ENCODE measurements at places on chromosomes 1 and 21. TPM values are rescaled to one million over a fixed set of nuclear protein-coding genes. Genes with fewer than 3 reads are reported as not detected.

PPM1J gene
- polyA plus RNA-seq, result 6.2 TPM

C1orf53 gene
- 3.6 TPM for polyA plus RNA-seq

PROK1 gene
- polyA plus RNA-seq, result not detected

ZBTB21 gene
- 6.7 TPM for polyA plus RNA-seq

HCRTR1 gene
- not detected for polyA plus RNA-seq

C4BPA gene
- polyA plus RNA-seq, result not detected

MIXL1 gene
- not detected for polyA plus RNA-seq

GRCh38 chr1:244445320-244446181, 6.2 kb downstream of the ADSS2 start:
- no peak for DNase-seq

- no peak for DNase-seq
Measured at GRCh38 chr21:19724081-19724480, 1274.1 kb upstream of the NCAM2 start.

- DNase-seq, result peak; percentile 39
Measured at GRCh38 chr1:112646225-112646624, 26.6 kb downstream of the CAPZA1 start.

DNA sequence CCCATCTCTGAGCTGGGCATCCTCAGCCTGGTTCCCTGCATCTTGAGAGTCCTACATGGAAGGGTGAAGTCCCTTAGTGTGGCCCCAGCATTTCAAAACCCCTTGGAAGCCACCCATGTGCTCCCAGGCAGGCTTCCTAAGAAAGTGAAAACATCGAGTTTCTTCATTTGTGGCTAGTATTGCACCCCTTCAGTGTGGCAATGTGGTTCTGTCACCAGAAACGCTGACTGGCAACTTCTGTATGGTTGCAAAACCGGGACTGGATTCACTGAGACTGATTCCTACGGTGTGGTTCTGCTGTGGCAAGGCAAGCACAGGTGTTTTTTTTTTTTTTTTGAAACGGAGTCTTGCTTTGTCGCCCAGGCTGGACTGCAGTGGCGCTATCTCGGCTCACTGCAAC, 9.0 kb upstream of the IFNGR2 start:
- no peak for DNase-seq

DNA sequence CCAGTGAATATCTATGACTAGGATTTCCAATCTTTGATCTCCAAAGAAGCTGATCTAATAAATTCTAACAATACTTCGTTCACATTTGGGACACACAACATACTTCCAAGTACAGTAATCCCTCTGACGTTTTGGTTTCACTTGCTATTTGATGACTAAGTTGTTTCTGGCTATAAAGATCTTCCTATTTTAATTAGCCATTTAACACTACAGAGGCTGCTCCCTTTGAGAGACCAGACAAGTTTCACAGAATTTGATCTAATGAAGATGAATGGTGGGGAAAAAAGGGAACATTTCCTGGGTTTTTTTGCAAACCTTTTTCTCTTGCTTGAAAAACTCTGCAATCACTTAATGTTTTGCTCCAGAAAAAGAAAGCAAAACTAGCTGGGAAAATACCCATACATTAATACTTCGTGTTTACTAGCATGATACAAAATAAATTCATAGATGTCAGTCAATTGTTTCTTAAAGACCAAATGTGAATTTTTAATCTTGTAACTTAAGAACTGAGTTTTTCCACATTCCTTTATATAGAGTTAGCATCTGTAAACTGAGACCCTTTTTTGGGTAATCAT, 28.0 kb upstream of the GLIS1 start:
- peak; percentile 69 for DNase-seq

- DNase-seq, result no peak
Measured at GRCh38 chr1:236862615-236863211, 67.6 kb downstream of the MTR start.

GRCh38 chr1:232987046-232987773, 36.8 kb downstream of the NTPCR start:
- DNase-seq, result no peak

DNA sequence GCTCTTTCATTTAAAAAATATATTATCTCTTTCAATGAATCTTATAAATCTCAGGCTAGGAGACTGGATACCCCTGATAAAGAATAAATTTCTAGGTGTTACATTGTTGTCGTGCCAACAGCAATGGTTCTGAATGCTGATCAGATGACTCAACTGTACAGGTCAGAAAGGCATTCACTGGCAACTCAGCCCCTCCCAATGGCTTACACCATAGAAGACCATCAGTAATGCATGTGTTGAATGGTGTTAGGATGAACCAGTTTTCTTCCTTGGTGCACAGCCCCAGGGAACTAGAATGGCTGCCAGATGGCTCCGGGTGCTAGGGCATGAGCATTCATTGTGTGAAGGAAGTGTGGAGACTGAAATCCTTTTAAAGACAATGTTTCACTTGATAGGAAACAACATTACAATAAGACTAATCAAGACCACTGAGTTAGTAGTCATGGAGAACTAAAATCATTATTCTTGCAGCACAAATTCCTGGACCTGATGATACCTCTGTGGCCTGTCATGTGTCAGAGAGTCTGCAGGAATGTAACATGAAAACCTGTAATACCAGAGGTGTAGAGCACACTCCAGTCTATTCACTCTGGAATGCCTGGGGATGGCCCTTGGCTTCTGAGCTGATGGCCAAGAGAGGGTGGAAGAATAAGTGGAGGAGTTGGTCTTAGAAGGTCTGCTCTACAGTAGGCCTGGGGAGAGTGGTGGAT, 187.7 kb upstream of the LMO4 start:
- peak; percentile 76 for DNase-seq

DNA sequence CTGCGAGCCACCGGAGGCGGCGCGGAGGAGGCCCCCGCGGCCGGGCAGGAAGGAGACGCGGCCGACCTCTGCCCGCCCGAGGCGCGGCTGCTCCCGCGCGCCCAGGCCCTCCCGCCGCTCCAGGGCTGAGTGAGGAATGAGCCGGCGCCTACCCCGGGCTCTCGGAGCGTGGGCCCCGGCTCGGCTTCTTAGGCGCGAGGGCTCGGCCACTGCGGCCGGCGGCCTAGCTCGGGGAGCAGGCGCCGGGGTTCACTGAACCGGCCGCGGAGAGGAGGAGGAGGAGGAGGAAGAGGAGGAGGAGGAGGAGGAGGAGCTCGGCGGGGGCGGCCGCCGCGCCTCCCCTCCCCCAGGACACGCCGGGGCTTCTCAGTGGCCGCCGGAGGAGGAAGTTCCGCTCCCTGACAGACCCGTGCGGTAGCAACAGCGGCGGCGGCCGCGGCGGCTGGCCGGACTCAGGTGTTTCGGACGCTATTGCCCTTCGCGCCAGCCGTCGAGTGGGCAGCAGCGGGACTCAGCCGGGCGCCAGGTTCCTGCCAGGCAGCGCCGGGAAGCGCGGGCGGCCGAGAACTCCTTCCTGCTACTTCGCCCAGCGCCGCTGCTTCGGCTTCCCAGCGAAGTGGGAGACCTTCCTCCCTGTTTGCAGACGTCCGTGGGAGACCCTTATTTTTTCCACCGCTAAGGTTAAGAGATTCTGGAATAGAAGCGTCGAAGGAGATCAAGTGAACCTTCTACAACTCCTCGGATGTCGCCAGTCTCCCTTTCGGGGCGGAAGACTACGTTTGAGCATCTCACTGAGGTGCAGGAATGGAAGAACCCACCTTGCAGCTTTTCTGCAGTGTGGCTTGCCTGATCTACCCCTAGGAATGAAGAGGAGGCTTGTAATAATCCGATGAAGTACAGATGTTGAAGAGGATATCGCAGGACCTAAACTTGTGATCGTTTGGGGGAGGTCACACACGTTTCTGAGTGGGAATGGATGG, at the start of gene MAN1A2:
MAN1A2 (plus strand) TSS at position 404 of the 980 bp plus-strand sequence. CDS start 735 bp downstream, outside the sequence.
- peak; percentile 82 for DNase-seq

DNA sequence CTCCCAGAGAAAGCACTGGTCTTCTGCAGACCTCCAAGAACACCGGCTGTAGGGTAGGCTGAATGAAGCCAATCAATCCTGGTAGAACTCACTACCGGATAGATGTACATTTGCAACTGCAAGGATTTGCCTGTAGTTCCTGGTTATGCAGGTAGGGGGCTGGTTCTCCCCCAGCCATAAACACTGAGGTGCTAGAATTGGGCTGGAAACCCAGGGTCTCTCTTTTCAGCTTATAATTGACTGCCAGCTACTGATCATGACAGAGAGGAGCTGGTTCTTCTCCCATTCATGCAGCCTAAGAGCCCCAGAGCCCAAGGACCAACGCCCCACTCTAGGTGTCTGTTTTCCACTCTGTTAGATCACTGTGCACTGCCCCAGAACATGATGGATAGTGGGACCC, 21.5 kb upstream of the MTARC2 start:
- DNase-seq, result no peak
